ENCODE measurements at places on chromosomes 13 and 19.
A peak's percentile ranks its signal among the peaks of the same experiment; 100 is the strongest.

DNA sequence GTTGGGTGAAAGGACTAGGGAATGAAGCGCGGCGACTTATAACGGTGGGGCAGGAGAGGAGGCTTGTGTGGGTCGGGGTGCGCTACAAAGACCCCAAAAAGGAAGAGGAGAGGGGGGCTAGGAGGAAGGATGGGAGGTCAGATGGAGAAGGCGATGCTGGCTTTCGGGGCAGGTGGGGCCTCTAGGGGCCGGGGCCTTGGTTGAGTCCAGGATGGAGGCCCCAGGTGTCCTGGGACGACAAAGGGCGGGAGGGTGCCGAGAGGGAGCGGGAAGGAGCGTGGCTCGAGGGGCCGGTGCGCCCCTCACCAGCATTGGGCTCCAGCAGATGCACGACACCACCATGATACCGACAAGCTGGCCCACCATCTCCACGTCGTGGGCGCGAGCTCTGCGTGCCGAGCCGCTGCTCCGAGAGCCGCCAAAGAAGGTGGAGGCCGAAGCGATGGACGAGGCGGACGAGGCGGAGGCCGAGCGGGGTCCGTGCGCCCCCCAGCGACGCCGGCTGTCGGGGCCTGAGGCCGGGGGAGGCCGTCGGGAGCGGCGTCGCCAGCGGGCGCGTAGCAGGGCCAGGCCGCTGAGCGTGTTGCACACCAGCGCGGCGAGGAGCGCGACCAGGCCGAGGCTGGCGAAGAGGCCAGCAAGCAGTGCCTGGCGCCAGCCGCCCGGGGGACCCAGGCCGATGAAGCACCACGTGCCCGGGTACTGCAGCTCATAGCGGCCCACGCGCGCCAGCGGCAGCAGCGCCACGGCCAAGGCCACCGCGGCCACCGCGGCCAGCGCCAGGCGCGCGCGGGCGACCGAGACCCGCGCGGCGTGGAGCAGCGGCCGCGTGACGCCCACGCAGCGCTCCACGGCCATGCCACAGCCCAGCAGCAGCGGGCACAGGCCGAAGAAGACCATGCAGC, 1.8 kb downstream of the PTGER1 start:
- no peak for DNase-seq

GRCh38 chr13:35729926-35730627, 253.6 kb upstream of the MAB21L1 start:
- DNase-seq = no peak

DNA sequence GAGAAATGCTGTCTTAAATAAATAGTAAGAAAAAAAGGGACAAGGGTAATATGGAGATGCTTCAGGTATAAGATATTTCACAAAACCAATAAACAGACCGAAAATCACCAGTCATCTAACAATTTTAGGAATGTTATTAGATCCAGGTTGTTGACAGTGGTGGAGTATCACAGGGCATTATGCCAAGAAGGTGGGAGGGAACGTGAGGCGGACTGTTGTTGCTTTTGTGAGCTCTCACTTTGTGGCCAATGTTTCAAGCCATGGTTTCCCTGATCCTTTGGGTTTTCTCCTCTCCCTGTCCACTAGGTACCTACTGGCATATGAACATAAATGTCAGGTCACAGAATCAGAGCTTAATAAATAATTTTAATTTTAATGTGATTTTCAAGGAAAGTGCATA, 790.3 kb upstream of the SLITRK1 start:
- DNase-seq = no peak

DNA sequence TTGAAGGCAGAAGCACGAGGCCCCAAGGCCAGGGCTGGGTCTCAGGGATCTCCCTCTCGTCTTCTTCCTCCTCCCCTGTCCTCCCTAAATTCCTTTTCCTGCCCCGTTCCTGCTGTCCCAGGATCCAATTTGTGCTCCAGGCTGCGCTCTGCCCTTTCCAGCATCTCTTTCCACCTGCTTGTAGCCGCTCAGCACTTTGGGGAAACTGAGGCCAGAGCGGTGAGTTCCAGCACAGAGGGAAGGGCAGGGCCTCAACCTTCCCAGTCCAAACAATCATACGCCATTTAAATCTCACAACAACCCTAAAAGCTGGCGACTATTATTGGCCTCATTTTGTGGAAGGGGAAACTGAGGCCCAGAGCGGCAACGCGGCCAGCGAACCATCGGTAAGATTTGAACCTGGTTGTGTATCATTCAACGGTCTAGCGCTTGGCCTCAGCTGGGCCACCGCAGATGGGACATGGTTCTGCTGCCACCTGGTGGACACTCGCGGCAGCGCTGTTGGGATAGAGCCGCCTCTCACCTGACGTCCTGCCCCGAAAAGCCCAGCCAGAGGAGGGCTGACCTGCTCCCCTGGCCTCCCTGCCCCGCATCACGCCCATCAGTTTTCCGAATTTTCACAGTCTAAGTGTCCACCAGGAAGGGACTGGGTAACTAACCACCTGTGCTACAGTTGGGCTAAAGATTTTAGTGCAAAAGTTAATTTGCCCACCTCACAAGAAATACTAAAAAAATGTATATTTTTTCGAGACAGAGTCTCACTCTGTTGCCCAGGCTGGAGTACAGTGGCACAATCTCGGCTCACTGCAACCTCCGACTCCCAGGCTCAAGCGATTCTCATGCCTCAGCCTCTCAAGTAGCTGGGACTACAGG, 4.2 kb upstream of the RPL18A start:
- peak; percentile 71 for DNase-seq

- no peak for DNase-seq
These were observed 6.3 kb downstream of the SHISA7 start for GRCh38 chr19:55436847-55437246.

DNA sequence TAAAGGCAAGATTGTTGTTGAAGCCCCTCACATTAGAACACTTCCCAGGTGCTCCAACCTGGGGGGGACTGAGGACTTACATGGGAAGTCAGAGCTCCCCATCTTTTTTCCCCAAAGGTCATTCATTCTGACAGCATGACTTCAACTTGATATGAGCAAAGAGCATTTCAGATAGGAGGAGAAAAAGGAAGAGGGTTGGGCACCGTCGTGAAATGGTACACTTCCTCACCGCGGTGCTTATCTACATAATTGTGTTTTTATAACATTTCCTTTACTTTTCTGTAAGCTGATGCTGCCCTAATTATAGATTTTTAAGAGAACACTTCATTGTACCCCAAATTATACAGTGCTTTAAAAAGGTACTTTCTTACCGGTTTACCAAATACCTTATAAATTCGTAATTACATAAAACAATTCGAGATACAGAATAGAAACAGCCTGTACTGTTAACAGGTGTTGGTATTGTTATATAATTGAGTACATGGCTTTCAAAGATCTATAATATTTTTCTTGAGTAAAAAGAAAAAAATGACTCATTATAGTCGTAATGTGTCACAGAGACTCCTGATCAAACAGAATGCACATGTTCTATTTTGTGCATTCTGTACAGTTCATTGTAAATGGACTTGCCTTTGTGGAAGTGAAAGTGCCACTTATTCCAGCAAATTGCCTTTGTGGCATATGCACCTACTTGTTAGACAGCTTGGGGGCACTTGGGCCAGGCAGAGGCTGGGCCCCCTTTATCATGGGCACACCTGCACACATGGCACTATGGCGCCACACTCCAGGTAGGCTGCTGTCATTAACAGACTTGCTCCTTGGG, 81.8 kb downstream of the GGACT start:
- no peak for DNase-seq

DNA sequence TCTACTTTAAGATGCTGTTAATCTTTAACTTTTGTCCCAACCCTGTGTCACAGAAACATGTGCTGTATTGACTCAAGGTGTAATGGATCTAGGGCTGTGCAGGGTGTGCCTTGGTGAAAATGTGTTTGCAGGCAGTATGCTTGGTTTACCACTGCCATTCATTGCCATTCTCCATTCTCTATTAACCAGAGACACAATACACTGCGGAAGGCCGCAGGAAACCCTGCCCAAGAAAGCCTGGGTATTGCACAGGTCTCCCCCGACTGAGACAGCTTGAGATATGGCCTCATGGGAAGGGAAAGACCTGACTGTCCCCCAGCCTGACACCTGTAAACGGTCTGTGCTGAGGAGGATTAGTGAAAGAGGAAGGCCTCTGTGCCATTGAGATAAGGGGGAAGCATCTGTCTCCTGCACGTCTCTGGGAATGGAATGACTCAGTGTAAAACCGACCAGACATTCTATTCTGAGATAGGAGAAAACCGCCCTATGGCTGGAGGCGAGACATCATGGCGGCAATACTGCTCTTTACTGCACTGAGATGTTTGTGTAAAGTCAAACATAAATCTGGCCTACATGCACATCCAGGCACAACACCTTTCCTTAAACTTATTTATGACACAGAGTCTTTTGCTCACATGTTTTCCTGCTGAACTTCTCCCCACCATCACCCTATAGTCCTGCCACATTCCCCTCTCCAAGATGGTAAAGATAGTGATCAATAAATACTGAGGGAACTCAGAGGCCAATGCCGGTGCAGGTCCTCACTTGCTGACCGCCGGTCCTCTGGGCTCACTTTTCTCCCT, 13.1 kb upstream of the ZNF888 start:
- DNase-seq = no peak

GRCh38 chr13:50104493-50104892, 89.2 kb downstream of the KCNRG start:
- DNase-seq = no peak

GRCh38 chr13:23007426-23007825, 173.4 kb upstream of the SGCG start:
- DNase-seq = no peak

- peak; percentile 89 for DNase-seq
These were observed at the start of gene POP4 for GRCh38 chr19:29605653-29606419. TSS of gene POP4 (plus strand) at chr19:29606283. CDS start at chr19:29606319, 36 bp downstream.

DNA sequence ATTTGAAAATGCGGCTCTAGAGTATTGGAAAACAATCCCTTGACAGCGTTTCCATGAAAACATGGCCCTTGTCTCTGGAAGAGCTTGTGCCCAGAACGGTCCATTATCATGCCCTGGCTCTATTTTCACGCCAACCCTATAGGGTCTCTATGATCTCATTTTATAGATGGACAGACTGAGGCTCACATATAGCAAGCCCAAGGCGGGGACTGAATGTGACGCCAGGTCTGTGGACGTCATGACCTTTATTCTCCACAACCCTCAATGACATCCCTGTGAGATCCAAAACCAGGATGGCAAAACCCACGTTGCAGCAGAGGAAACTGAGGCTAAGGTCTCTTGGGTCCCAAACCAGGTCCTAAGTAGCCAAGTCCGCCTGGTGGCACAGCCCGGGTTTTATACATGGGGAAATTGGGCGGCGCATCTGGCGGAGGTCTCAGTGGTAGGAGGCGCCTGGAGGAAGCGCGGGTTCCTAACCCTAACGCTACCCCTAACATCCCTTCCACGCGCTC, 425 bp upstream of the COLGALT1 start:
- no peak for DNase-seq

- DNase-seq = no peak
These were observed 27.5 kb upstream of the ANKRD10 start for GRCh38 chr13:110942248-110942981.

DNA sequence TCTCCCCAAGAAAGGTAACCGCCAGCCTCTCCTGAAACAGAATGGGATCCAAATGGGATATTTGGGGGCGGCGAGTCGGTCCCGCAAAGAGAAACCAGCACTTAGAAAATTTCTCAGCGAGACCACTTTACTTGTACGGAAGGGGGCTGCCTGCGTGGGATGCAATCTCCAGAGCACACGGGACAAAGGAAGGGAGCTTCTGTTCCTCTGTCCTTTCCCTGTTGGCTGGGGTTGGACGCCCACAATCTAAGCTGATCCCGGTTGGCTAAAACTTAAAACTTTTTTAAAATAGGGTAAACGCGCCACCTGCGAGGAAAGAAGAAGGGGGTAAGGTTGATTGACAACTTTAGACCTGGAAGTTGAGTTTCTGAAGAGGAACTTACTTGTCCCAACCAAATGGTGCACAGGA, 826 bp upstream of the BSG start:
- DNase-seq = no peak

DNA sequence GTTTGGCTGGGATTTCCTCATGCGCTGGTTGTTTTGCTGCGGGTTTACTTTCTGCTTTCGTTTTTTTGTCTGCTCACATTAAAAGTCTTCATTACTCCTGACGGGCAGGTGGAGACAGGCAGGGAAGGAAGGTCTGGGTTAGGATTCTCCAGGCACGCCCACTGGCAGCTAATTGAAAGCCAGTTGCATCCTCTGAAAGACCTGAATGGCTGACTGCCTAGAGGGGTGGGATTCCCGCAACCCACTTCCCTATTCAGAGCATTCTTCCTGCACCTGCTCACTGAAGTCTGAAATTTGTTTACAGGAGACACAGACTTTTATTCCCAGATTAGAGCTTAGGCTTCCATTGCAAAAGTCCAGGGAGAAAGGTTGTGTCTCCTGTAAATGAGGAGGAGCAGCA, 172.0 kb downstream of the UQCRFS1 start:
- DNase-seq = no peak

DNA sequence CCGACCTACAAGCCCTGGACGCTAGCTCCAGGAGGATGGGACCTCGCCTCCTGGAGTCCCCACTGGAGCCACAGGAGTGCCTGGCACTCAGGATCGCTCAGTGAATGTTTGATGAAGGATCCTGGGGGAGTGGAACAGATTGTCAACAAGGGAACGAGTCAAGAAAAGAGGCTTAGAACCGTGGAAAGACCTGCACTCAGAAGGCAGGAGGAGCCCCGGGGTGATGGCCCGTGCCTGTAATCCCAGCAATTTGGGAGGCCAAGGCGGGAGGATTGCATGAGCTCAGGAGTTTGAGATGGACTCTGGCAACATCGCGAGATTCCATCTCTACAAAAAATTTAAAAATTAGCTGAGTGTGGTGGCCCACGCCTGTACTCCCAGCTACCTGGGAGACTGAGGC, 38.9 kb downstream of the ATP12A start:
- DNase-seq = no peak

DNA sequence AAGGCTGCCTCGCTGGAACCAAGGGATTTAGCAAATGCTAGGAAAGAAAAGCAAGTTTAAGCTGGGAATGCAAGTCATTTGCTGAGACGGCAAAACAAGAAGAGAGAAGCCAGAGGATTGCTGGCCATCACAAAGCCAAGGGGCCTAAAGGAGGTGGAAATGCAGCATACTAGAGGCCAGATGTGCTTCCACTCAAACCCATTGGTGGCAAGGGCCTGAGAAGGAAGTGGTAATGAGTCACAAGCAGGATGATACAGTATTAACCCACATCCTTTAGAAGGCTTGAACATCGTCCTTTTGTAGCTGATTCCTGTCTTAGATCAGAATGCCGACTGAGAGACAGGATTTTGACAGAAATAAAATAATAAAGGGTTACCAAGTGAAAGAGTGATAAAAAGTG, 68.2 kb downstream of the ITGBL1 start:
- no peak for DNase-seq

- no peak for DNase-seq
These were observed 627.2 kb downstream of the UQCRFS1 start for GRCh38 chr19:28585796-28586195.

GRCh38 chr13:99257291-99257690, 888 bp downstream of the GPR18 start:
- no peak for DNase-seq

Measured in occipital lobe (tissue), 3 donors.